HFFc6 (cell line): ENCODE measurements at places on chromosomes 16 and 17.

GRCh38 chr16:85950136-85950918 is 51.4 kb downstream of the IRF8 start:
- H3K4me1 ChIP-seq = no peaks in the 10 kb centered on the region
- H3K27ac ChIP-seq = no peak overlapping the region
- peaks cover 69% of the 10 kb centered on the region for H3K27me3 ChIP-seq
- no peak overlapping the region for H3K4me3 ChIP-seq
- no peaks in the 10 kb centered on the region for H3K36me3 ChIP-seq

- H3K27me3 ChIP-seq = peaks cover 8% of the 10 kb centered on the region
- H3K27ac ChIP-seq = no peak overlapping the region
- no peaks in the 10 kb centered on the region for H3K36me3 ChIP-seq
- no peak overlapping the region for H3K4me3 ChIP-seq
- H3K4me1 ChIP-seq = no peaks in the 10 kb centered on the region
Observed at GRCh38 chr17:77266213-77266612, 125.4 kb downstream of the SEC14L1 start.

DNA sequence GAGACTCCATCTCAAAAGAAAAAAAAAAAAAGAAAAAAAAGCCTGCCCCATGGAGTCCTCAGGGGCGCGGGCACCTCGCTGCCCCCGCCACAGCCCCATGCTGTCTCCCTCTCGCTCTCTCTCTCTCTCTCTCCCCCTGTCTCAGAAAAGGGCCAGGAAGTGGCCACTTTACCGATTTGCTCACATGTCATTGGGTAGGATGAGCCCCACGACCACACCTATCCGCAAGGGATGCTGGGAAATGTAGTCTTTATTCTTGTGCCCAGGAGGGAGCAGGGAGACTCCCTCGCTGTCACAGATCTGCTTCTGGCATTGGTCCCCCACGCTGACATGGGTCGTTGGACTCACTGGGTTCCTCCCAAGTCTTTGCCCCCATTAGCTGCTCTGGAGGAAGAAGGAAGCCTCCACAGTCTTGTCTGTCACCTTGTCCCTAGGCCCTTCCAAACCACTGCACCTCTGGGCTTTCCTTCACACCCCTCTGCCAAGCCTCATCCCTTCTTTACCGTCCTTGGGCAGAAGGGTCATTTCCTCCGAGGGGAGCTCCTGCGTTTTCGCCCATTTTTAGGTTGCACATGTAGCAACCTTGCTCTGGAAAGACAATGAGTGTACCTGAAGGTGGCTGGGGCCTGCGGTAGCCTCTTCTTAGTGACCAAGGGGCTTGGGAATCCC is 6.9 kb upstream of the GJD3 start:
- H3K27me3 ChIP-seq = peaks cover 1% of the 10 kb centered on the region
- H3K4me3 ChIP-seq = no peak overlapping the region
- H3K4me1 ChIP-seq = peaks cover 19% of the 10 kb centered on the region
- peaks cover 22% of the 10 kb centered on the region for H3K36me3 ChIP-seq
- DNase-seq = no peak
- H3K27ac ChIP-seq = no peak overlapping the region

DNA sequence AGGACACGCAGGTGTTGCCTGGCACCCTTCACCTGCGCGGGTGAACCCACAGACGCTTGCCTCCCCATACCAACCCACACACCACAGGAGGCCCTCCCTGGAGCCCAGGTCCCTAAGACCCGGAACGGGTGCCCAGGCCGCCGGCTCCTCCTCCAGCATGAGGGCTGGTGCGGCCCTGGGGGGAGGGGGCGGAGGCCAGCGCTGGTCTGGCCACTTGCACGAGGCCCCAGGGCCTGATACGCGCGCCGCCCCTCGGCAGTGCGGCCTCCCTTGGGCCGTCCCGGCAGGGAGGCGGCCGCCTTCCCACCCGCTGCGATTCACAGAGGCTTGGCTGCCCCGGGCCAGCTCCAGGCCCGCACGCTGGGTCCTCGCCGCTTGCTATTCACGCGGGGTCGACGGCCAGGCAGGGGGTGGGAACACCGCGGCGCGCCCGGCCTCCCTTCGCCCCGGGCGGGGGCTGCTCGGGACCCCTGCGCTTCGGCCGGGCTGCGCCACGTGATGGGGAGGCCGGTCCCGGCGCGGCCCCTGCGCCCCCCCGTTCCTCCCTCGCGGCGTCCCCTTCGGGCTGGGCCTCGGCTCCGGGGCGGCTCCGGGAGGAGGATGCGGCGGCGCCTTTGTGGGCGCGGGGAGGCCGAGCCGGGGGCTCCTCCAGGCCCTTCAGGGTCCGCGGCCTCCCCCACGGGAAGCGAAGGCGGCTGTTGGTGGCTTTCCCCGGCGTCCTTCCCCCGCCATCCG is 685 bp downstream of the FASN start:
- no peaks in the 10 kb centered on the region for H3K36me3 ChIP-seq
- peak overlapping the region; percentile 78 for H3K4me3 ChIP-seq
- no peaks in the 10 kb centered on the region for H3K27me3 ChIP-seq
- peak; percentile 31 for DNase-seq
- no peaks in the 10 kb centered on the region for H3K4me1 ChIP-seq
